ENCODE measurements at places on chromosomes 1 and 21.

GRCh38 chr21:33841561-33841960 is 74.0 kb downstream of the ATP5PO start:
- no peak for DNase-seq

GRCh38 chr1:167748906-167749305 is 27.1 kb downstream of the MPZL1 start:
- no peak for DNase-seq

GRCh38 chr1:93666613-93667384 is 14.8 kb downstream of the BCAR3 start:
- no peak for DNase-seq

GRCh38 chr21:17370916-17371315 is 141.9 kb upstream of the CXADR start:
- no peak for DNase-seq

DNA sequence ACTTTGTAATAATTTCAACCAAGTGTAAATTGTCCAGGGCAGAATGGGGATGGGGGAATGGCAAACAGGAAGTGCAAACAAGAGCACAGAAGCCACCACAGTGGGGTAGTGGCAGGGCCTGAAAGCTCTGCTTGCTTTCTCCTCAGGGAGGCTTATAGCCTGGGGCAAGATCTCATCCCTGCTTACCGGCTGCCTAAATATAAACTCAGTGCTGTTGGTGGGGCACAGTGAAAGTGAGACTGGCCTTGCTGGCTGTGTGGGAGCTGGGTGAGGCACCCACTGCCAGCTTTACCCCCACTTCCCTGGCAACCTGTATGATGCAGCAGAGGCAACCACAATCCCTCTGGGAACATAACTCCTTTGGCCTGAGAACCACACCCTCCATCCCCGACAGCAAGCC is 15.2 kb downstream of the STYXL2 start:
- DNase-seq: no peak

- peak; percentile 68 for DNase-seq
Observed at GRCh38 chr1:150551051-150551783, 2.0 kb downstream of the ADAMTSL4 start.

DNA sequence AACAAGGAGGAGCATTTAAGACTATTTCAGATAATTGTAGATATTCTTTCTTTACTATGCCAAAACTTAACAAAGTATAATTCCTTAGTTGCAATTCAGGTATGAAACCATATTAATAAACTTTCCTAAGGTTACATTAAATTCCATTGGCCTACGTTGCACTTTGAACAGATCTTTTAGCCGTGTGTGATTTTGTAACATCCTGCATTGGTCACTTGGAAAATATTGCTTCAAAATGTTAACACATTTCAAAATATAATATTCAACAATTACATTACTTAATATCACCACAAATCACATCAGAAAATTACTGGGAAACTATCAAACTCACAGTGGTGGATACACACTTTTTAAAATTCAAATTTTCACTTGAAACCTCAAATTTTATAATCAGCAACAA is 20.2 kb downstream of the ETS2 start:
- peak; percentile 37 for DNase-seq

Data from suppressor macrophage (primary cell).